Urinary bladder (tissue), 4 donors: ENCODE measurements at places on chromosomes 16 and 17. TPM values are rescaled to one million over a fixed set of nuclear protein-coding genes. Genes with fewer than 3 reads are reported as not detected.

The FBXO39 gene
- total RNA-seq, result 0.90 TPM

DNA sequence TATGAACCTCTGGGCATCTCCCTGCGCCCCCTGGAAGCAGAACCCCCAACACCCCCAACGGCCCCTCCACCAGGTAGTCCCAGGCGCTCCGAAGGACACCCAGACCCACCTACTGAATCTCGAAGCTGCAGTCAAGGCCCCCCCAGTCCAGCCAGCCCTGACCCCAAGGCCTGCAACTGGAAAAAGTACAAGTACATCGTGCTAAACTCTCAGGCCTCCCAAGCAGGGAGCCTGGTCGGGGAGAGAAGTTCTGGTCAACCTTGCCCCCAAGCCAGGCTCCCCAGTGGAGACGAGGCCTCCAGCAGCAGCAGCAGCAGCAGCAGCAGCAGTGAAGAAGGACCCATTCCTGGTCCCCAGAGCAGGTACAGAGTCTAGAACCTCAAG lies 1.5 kb downstream of the BCL6B start:
- no peak for DNase-seq

DNA sequence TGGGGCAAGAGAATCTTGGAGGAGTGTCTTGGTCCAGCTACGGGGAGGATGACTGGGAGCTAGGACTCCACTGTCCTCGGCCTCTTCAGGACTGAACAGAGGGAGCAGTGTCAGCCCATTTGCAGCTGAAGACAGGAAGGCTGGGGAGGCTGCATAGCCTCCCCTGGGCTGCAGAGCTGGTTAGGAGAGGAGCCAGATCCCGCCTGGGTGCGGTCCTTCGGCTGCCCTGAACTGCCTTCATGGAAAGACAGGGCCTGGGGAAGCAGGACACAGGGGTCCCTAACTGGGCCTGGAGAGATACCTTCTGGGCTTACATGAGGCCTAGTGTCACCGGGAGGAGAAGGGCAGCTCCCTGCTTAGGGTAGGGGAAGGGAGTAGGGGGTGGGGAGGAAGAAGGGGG lies 26.6 kb downstream of the UNC13D start:
- no peak for DNase-seq

DNA sequence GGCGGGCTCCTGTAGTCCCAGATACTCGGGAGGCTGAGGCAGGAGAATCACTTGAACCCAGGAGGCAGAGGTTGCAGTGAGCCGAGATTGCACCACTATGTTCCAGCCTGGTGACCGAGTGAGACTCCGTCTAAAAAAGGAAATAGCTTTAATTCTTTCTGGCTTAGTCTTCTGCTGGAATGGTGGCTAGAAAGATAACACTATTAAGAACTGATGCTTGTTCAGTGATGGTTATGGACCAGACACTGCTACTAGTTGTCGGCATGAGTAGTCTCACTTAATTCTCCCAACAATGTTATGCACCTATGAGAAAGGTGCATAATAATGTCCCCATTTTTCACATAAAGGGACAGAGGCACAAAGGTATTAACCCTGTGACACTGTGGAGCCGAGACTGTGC lies 188.7 kb downstream of the HS3ST3A1 start:
- DNase-seq, result no peak

DNA sequence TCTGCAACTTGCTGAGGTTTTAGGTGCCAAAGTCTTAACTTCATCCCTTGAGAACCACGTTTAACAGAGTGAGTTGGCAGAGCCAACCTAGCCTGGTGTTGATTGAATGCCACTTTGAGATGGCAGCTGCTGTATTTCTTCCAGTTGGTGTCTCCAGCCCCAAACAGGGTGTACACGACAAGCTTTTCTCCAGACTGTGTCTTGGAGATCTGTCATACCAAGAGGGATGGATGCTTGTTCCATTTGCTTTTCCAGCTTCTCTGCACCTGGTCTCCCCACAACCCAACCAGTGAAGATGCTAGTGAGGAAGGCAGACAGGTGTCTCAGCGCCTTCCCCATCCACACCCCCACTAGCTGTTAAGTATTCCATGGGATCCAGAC lies 141.1 kb upstream of the HS3ST2 start:
- no peak for DNase-seq

- DNase-seq, result no peak
Observed at GRCh38 chr16:75617121-75617520, 6.0 kb downstream of the ADAT1 start.

The SMIM36 gene
- total RNA-seq, result not detected

GRCh38 chr16:31451681-31452351 lies 7.5 kb upstream of the ARMC5 start:
- DNase-seq, result no peak

DNA sequence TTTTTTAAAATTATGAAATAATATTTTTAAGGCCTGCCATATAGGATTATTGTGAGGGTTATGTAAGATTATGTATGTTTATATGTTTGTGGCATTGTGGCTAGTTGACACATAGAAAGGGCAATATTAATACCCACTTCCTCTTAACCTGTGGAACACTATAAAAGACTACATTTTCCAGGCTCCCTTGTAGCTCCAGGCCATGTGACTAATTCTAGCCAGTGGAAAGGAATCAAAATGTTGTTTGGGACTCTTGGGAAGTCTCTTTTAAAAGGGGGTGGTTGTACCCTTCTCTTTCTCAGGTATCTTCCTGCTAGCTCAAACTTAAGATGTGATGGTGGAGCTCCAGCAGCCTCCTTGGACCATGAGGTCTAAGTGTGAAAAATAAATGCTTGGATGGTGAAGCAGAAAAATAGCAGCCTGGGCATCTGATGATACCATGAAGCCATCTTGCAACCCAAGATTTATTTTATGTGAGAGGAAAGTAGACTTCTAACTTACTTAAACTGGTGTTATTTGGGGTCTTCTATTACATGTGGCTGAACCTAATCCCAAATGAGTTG lies 39.2 kb downstream of the TEKT5 start:
- DNase-seq, result no peak

- no peak for DNase-seq
Observed at GRCh38 chr16:67847064-67847861, at the start of gene CENPT. TSS of gene CENPT (minus strand) at chr16:67847693. CDS start at chr16:67833859, 13,834 bp downstream.

DNA sequence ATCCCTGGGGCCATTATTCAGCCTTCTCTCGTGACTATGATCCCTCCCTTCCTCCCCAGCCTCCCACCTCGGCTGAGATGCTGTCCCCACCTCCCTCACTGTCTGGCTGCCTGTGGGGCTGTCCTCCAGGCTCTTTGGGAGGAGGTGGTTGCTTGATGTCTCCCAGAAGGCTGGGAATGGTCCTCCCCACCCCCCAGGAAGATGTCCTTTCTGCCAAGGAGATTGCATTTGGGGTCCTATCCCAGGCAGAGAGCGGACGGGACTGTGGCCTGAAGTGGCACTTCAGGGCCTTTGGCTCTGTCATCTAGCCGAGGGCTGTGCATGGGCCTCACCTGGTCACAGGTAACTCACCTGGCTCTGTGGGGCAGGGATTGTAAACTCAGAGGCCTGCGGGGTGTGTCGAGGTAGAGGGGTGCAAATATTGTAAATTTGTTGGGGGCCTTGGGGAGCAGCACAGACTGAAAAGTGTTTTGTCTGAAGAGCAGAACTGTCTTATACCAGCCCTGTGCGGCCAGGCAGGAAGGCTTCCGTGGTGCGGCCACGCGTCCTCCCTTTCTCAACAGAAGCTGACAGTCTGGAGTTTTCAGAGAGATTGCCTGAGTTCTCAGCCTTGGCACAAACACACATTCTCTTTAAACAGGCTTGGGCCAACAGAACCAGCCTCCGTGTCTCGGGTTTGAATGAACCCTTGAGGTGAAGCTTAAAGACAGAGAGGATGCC lies 177.9 kb downstream of the SEC14L1 start:
- DNase-seq, result no peak

GRCh38 chr17:39939588-39940419 lies 12.3 kb downstream of the LRRC3C start:
- no peak for DNase-seq

- DNase-seq, result no peak
Observed at GRCh38 chr16:1309888-1310831, 724 bp downstream of the UBE2I start.

- DNase-seq, result no peak
Observed at GRCh38 chr16:79007614-79008013, 592.9 kb downstream of the MAF start.

- DNase-seq, result no peak
Observed at GRCh38 chr17:81127526-81128177, 37.7 kb upstream of the PVALEF start.

GRCh38 chr16:28899882-28900590 lies 21.7 kb downstream of the ATP2A1 start:
- no peak for DNase-seq

DNA sequence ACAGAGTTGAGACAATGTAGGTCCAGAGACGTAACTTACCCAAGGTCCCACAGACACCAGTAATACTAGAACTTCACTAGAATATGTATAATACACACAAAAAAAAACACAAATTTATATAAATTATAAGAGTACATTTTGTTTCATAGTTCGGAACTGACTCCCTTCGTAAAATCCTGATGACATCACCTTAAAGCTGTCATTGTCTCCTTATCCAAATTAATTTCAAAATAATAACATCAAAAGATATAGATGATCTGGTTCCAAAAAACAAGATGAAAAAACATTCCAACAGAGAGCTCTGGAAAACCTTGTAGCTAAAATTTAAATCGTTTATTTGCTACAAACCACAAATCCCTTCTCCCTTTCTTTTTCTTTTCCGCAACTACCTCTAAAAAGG lies 10.0 kb downstream of the FBXL20 start:
- DNase-seq, result no peak

- DNase-seq, result no peak
Observed at GRCh38 chr16:10751291-10751697, 7.7 kb downstream of the NUBP1 start.

- no peak for DNase-seq
Observed at GRCh38 chr17:50203604-50204345, 2.3 kb upstream of the COL1A1 start.

DNA sequence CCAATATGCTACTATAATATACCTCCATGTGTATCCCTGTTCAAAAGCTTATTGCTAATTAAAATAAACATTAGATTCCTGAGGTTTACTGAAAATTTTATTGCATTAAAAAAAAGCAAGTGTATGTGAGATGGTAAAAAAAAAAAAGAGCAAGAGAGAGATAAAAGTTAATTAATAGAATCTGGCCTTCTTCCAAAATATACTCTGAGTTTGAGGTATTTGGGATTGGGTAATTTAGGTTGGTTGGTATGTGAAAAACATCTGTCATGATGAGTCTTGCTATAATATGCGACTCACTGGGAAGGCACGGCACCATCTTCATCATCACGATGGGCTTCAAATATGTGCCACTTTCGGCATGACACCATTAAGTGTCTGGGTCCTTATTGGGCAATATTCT lies 711.1 kb upstream of the SOX9 start:
- DNase-seq, result no peak

The MYO15A gene
- 1.2 TPM for total RNA-seq

The CCL14 gene
- total RNA-seq, result 3.3 TPM

DNA sequence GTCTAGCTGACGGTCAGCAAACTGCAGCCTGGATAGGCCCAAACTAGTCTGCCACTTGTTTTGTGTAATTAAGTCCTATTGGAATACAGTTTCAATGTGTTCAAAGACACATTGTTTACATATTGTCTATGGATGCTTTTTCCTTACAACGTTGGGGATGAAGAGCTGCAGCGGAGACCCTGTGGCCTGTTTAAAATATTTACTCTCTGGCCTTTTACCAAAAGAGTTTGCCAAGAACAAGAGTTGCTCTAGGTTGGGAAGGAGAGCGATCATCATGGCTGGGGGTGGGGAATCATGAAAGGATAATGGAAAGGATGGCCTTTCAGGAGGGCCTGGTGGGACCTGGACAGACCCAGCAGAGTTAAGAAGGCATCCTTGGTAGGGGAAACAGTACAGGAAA lies 274.9 kb upstream of the ZFHX3 start:
- no peak for DNase-seq

DNA sequence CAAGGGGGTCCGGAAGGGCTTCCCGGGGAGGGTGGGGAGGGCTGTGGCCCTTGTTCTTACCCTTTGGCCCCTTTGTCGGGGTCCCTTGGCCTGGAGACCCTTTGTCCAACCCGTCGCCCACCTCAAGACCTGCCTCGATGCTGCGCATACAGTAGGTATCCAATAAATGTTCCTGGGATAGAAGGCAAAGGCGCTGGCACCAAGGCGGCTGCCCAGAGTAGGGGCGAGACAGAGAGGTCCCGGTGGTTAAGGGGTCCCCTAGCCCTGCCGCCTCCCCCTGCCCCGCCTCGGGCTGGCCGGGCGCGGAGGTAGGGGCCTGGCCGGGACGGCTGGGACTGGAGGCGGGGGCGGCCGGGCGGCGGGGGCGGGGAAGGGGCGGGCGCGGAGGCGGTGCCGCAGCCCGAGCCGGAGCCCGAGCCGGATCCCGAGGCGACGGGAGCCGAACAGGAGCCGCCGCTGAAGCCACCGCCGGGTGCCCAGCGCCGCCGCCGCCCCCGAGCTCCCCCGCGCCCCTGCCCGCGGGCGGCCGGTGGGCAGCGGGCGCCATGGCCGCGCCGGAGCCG lies at the start of gene NHERF2:
Gene NHERF2, plus strand, starts transcription at position 442 of the 563 bp plus-strand sequence. Its CDS starts 104 bp downstream, at position 546.
- no peak for DNase-seq
